ENCODE measurements at places on chromosomes 4 and X.

DNA sequence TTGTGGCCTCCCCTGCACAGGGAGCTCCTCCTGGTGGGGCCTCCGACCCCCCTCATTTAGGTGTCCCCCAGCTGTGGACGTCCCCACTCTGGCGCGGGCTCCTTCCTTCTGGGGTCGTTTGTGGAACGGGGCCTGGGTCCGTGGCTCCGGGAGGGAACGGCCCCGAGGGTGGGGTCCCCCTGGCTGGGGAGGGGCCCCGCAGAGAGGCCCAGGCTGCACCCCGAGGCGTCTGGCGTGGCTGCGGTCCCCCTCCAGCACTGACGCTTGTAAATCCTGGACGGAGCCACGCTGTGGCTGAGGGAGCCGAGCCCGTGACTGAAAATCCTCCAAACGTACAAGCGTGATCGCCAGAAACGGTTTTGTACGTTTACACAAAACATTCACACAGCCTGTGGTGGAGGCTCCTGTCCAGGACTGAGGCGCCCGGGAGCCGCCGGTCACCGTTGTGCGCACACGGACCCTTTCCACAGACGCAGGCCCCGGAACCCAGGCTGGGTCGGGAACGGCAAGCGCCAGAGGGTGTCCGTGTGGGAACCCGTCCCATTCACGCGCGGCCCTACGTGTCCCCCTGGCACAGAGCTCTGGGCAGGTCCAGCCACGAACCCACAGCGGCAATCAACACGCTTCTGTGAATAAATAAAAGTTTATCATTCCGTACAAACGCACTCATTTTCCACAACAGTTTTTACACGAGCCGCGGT lies 15.2 kb upstream of the GTPBP6 start:
- no peak for DNase-seq

DNA sequence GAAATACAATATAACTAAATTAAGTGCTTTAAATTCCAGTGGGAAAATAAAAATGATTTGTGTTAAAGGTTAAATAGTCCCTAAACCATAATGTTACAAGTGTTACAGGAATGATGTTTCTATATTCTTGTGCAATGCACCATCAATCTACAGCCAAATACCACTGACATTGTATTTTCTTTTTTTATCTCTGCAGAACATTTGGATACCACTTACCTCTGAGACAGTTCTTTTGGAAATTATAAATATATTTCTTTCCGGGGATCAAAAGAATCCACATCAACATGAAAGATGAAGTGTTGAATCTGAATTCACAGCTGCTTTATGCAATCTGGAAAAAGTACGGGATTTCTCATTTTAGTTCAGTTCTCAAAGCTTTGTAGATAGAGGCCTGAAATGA lies 518.3 kb upstream of the AGA start:
- no peak for DNase-seq

- DNase-seq = peak; percentile 45
Observed at GRCh38 chr4:86908251-86908657, 16.0 kb upstream of the C4orf36 start.

DNA sequence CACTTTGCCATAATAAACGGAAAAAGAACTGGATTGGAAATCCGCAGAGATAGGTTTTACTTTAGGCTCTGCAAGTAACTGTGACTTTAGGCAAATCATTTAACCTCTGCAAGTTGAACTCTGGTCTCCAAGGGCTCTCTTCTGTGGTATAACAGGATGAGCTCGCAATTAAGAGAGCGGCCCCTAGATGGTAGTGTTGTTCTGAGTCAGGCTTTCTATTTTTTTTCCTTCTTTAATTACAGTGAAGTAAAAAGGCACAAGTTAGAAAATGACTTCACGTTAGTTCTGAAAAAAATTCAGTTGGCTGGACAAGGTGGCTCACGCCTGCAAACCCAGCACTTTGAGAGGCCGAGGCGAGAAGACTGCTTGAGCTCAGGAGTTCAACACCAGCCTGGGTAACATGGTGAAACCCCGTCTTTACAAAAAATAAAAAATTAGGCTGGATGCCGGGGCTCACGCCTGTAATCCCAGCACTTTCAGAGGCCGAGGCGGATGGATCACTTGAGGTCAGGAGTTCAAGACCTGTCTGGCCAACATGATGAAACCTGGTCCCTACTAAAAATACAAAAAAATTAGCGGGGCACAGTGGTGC lies 18.0 kb downstream of the RPS3A start:
- peak; percentile 88 for DNase-seq

DNA sequence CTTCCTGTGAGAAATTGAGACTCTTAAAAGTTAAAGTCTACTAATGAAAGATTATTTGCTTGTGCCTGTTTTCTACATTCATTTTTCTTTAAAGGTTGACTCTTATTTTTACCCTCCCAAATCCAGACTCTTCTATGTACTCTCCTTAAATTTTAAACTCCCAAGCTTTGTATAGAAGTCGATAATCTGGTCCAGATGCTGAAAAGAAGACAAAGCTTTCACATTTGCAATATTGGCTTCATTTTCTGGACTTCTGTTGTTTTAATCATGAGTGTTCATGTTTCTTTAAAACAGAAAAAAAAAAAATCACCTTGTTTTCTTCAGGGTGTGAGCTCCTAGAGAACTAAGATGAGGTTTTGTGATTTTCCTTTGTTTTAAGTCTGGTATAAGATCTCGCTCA lies 53.2 kb upstream of the TBC1D14 start:
- no peak for DNase-seq

DNA sequence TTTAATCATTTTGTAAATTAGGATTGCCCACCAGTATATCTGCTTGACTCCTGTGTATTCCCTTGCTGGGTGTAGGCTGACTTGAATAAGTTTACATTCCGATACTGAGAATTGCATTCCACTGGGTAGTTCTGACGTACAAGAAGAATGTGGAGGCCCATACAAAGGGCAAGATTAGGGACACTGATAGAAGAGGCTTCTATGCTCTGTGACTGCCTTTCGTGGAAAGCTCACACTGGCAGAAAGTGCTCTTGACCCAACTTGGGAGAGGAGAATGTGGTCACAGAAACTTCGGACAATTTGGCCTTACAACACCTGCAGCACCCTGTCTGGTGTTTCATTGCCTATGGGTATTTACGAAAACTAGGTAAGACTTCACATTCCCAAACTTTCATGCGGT lies 126.3 kb downstream of the RAPGEF2 start:
- DNase-seq = no peak

DNA sequence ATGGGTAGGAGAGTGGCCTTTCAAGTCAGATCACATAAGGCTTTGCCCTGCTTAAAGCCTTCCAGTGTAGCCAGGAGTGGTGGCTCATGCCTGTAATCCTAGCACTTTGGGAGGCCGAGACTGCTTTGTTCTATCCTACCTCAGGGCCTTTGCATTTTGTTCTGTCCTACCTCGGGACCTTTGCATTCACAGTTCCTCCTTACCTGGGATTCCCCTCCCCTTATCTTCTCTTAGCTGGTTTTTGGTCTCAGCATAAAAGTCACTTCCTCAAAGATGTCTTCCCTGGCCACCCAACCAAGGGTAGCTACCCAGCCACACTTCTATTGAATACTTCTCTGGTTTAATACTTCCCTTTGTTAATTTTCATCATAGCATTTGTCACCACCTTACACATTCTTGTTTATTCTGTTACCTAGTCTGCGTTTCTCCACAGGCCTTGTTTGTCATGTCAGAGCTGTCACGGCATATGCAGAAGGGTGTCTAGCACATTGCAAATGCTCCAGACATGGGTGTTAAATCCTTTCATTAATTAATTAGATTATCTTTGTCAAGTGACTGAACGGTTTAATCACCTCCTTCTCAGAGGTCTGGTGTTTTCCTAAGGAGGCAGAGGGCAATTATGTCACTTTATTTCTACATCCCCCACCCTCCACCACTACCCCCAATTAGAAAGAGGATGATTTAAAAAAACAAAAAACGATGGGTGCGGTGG lies 11.3 kb upstream of the SETD7 start:
- DNase-seq = no peak

DNA sequence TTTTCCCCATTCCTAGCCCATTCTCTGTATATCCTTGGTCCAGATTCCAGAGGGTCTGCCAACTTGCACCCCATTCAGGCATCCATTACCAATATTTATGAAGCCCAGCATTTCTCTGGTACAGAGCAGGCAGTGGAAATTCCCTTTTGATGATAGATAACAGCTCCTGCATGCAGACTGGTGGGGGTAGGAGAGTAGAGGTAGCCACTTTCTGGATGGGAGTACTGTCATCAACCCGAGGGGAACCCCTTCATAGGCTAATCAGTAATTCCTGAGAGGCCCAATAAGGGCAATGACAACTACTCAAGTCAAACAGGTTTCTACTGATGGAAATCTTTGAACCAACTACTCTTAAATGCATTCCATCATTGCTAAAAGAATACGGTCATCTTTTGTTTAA lies 63.7 kb downstream of the COL25A1 start:
- no peak for DNase-seq

- no peak for DNase-seq
Observed at GRCh38 chr4:153929675-153930074, 140.8 kb upstream of the SFRP2 start.

DNA sequence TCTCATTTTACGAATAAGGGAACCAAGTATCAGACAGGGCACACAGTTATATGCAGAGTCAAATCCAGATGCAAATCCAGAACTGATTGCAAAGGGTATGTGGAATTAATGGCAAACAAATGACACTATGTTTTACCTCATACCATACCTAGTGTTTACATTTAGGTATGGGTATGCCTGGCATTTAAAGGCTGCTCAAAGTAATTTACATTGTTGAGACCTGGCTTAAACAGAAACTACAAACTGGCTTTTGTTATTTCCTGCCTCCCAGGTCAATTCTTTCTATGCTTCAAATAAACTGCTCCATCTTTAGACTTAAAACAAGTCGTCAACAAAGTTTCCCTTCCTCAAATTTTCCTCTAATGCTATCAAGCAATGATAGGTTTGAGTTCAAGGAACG lies 33.7 kb downstream of the ANKRD17 start:
- DNase-seq = peak; percentile 20

DNA sequence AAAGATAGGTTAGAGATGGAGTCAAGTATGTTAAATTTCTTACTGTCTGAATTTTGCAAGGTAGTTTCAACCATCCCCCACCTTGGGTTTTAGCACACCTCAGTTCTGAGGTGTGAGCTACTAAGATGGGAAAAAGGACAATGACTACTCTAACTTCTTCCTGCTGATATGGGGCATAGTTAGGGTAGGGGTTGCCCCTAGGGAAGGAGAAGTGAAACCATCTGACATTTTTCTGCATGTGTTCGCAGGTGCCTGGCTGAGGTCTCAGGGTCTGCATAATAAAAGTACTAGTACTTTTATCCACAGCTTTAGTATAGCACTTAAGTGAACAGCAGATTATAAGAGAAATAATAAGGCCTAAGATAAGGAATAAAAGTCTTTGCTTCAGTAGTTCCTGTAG lies 129.5 kb upstream of the CYSLTR1 start:
- no peak for DNase-seq

- no peak for DNase-seq
Observed at GRCh38 chr4:182126603-182127002, 116.6 kb upstream of the TENM3 start.

DNA sequence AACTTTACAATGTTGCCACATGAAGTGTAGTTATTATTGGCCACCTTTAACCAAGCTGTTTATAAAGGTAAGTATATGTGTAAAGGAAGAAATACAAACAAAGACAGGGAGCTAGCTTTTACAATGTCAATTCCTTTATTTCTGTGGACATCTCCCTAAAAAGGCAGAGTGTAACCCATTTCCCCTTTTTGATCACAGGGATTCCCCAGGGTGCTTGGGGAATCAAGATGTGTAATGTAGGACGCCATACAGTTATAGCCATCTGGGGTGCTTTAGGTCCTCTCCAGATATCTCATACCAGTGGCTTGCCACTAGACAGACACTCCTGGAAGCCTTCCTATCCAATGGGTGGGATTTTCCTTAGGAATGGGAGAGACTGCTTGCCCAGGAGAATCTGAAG lies 4.2 kb upstream of the CUL4B start:
- peak; percentile 3 for DNase-seq

GRCh38 chr4:90318193-90318592 lies 191.0 kb downstream of the CCSER1 start:
- DNase-seq = no peak

- DNase-seq = no peak
Observed at GRCh38 chrX:140712413-140713173, 3.0 kb downstream of the LINC00632 start.

- no peak for DNase-seq
Observed at GRCh38 chr4:130064471-130064870, 968.5 kb downstream of the C4orf33 start.

GRCh38 chrX:18995221-18995620 lies 11.3 kb upstream of the PHKA2 start:
- no peak for DNase-seq

DNA sequence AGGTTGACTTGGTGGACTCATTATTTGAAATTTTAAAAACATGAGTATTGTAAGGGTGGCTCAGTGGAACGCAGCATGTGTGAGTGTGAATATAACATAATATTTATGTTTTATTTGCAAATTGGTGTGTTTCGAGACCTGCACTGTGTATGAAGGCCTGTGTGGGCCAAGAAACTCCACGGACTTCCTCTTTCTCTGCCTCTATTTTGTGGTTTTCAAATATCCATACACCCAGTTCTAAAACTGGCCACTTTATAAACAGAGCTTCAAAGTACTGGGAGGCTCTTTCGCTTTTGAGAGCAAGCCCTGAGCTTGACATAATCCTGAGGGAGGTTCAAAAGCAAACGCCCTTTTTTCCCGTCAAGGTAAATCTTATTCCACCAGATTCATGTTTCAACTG lies 187.7 kb downstream of the GPAT3 start:
- DNase-seq = no peak

- DNase-seq = no peak
Observed at GRCh38 chrX:13502590-13502989, 66.8 kb upstream of the EGFL6 start.

GRCh38 chrX:34810364-34810763 lies 132.2 kb upstream of the FAM47B start:
- no peak for DNase-seq

DNA sequence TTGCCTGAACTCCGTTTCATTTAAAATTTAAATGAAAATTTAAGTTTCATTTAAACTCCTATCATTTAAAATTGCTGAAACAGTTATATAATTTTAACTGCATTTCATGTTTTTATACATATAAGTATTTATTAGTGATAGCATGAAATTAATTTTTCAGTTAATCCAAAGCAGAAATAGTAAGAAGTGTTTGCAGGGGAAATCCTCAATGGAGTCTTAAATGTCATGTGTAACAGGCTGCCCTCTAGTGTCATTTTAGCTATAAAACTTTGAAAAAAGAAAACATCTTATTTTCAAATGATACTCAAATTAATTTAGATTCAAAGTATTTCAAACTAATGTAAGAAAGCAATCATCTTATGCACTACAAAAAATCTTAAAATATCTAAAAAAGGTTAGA lies 27.2 kb downstream of the TAPT1 start:
- peak; percentile 41 for DNase-seq

DNA sequence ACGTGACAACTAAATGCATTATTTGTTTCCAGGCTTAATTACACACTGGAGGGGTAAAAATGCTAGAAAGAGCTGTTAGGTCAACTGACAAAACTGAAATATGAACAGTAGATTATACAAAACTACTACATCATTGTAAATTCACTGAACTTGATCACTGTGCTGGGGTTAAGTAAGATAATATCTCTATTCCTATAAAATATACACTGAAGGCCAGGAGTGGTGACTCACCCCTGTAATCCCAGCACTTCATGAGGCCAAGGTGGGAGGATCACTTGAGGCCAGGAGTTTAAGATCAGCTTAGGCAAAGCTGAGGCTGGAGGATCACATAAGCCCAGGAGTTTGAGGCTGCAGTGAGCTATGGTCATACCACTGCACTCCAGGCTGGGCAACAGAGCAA lies 31.8 kb upstream of the NKX6-1 start:
- no peak for DNase-seq

GRCh38 chrX:37871626-37872302 lies 24.4 kb upstream of the DYNLT3 start:
- no peak for DNase-seq

GRCh38 chr4:24140892-24141291 lies 251.0 kb upstream of the PPARGC1A start:
- DNase-seq = no peak
